GM03348 (cell line): ENCODE measurements at places on chromosomes 2 and 18.

DNA sequence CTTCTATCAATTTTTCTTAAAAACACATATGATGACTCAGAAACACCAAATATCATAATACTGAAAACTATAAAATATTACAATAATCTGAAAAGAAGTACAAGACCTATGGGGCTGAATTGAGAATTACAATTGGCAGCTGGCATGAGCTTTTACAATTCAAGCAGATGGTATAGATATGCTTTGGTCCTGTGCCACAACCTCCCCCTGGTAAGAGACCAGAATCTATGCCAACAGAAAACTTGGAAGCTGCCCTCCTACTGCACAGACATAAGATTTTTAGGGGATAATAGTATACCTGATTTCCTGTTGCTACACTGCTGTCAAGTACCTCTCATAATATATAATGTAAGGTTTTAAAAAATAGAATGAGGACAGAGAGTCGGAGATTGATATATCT, 46.8 kb upstream of the CDH7 start:
- DNase-seq = no peak

- no peak for DNase-seq
Observed at GRCh38 chr2:241011751-241012510, 13.5 kb downstream of the SNED1 start.

DNA sequence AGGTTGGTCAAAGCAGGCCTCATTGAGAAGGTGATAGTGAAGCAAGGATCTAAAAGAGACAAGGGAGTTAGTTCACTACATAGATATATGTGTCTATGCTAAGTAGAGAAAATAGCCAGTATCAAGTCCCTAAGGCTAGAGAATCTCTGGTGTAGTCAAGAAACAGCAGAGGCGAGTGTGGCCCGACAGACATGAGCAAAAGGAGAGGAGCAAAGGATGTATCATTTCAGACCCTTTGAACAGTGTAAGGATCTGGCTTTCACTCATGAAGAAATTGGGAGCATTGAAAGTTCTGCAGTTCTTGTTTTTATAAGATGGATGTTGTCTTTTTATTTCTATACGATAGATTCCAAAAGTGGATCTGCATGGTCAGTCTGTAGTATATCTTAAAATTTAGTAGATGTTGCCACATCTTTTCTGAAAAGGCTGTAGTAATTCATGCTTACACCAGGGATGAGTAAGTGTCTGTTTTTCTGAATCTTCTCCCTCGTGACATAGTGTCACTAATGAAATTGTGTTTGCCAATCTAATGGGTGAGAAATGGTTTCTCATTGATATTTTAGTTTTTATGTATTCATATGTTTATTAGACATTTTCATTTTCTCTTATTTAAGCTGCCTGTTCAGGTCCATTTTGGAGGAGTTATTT, 18.8 kb downstream of the SP100 start:
- DNase-seq = peak; percentile 27

DNA sequence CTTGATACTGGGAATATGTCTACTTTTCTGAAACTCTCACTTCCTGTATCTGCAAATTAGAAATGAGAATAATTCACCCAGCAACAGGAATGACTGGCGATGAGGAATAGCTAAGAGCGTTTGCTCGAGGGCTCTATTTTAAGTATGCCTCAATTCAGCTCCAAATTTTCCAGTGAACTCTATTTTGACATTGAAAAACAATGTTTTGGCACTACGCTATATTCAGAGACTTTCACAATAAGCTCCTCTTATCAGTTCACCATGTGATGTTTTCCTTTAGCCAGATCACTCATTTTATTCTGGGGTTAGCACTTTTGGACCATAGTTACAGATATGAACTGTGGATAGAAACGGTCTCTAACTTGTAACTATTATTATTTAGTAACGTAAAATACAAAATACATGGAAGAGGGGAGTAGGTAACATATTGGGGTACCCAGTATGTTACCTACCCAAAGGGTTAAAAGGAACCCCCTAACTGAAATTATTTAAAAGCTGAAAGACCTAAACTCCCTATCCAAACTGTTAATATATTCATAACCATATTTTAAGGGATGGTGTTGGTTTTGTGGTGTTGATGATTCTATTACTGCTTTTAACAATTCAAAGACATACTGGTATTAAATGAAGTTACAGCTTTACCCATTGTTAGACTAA, 28.1 kb downstream of the SLC40A1 start:
- DNase-seq = no peak

DNA sequence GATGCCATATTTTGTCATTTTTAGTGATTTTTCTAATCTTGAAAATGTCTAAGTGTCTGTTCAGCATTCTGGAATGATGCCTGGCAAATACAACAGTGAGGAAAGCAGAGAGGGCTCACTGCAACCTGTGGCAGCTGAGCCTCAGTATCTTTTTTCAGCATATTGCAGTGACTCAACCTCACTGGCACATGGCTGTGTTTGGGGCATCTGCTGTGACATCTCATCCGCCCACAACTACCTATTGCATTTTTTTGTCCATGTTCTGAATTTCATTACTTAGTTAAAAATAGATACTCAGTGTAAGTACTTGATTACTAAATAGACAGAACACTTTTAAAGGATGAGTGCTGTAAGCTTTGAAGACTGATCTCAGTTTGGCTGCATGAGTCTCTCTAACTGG, 10.7 kb downstream of the BABAM2 start:
- DNase-seq = peak; percentile 21

DNA sequence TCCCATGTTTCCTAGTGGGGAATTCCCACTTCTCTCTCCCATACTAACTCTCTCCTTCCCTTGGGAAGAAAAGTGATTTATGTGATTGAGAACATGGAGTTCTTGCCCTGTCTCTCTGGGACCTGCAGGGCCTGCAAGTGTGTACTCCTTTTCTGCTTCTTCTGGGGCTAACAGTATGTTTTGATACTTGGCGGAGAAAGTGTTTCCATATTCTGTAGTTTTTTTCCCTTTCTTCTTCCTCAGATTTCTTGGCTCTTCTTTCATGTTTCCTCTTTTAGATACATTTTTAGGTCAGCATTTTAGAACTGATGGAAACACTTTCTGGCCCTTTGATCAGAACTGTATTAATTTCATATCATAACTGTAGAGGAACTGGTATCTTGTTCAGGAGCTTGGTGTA, 352.2 kb downstream of the DLGAP1 start:
- no peak for DNase-seq

- peak; percentile 88 for DNase-seq
Observed at GRCh38 chr2:234840336-234840735, 111.5 kb upstream of the SH3BP4 start.

GRCh38 chr2:236317938-236318396, 53.8 kb upstream of the ASB18 start:
- no peak for DNase-seq

DNA sequence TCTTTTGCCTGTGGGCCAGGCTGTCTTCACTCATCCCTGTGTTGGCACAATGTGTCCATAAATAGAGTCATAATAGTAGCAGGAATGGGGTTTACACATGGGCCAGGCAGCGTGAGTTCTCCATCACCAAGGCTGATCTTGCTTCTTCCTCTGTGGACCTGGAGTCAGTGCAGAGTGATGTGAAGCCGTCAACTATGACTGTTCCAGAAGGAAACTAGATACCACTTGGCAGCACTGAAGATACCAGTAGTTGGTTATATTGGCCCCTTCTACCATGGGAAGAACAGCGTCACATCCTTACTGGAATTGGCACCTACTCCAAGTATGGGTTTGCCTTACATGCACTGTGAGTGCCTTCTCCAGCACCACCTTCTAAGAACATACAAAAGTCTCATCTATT, 30.2 kb downstream of the COPS8 start:
- DNase-seq = no peak

GRCh38 chr2:213015387-213016165, 135.8 kb downstream of the IKZF2 start:
- DNase-seq = no peak

DNA sequence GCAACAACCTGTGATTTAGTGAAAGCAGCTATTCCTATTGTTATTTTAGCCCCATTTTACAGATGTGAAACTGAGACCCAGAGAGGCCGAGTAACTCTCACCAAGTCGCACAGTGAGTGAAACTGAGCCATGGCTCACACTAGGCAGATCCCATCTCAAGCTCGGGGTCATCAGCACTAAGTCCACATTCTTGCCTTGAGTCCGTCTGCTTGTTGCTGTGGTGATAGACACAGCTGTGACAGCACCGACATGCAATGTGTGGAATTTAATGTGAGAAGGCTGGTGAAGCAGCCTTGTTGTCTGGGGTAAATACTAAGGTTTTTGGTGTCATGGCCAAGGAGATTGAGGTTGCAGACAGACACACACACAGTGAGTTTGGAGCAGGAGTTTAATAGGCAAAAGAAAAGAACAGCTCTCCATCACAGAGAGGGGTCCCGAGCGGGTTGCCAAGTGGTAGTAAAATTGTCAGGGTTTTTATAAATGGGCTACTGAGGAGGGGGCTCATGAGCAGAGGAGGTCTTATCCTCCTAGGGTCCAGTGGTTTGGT, 40.2 kb upstream of the GMCL1 start:
- peak; percentile 84 for DNase-seq

DNA sequence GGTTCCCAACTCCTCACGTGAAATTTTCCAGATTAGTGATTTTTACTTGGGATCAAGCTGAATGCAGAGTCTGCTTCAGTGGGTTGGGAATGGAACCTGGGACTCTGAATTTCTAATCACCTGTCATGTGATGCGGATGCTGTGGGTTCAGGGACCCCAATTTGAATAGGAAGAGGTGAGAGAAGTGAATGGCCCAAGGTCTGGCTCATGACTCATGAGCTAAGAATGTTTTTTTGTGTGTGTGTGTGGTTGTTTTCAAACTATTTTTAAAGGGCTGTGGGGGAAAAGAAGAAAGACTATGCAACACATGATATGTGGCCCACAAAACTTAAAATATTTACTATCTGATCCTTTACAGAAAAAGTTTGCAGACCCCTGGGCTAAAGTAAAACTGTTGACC, 108.5 kb upstream of the CYRIA start:
- no peak for DNase-seq

DNA sequence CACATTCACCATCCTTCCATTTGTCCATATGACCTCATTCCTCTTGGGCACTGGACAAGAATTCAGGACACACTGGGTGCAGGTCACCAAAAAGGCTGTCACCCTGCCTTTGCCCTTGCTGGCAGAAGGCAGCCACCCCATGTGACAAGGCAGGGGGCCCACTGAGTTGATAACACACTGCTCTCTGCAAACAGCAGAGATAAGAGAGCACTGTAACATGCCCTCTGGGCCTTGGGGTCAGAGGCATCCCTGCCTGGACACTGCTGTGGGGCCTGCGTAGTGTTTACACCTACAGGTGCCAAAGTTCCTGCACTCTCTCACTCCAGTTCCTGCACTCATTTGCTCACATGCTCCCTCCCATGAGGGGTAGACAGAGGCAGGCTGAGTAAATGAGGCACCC, 344.7 kb upstream of the TCF4 start:
- DNase-seq = no peak

DNA sequence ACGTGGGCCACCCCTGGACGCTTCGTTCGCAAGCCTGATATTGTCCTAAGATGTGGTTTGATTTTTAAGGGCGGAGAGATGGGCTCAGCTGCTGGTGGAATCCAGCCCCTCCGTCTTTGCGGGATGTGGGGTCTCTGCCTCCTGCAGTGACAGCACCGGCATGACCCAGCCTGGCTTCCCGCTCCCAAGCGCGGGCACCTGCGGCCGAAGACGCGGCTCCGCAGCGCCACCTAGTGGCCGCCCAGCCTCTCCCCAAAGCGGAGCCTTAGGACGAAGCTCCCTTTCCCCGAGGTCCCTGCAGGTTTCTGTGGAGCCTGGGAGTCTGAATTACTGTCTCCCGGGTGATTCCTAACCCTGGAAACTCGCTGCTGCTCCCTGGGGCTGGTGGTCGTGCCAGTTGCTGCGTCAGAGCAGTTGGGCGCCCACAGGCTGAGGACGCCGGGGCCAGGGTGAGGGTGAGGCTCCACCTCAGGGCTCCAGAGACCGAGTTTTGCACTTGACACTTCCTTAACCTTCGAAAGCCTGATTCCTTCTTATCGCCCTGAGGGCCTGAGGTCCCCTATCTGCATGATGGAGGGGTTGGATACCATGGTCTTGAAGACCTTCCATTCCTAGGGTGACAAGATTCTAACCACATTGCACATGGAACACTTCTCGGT, 137.5 kb downstream of the TPO start:
- peak; percentile 92 for DNase-seq

- DNase-seq = no peak
Observed at GRCh38 chr18:56120782-56121181, 517.6 kb downstream of the TXNL1 start.

GRCh38 chr18:34595690-34596089, 114.4 kb upstream of the DTNA start:
- no peak for DNase-seq

DNA sequence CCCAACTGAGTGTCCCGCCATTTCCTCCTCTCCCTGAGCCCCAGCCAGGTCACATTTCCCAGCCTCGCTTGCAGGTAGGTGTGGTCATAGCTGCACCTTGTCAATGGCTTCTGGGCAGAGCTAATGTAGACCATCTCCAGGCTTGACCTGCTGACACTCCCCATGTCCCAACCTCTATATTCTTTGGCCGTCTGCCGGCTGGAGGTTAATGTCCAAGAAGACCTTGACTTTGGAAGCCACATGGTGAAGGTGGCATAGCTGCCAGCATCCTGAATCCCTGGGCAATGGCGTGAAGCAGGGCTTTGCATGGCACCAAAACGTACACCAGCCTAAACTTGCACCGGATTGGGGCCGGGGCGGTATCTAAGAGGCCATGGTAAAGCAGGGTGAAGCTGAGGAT, 88.3 kb downstream of the SPP2 start:
- DNase-seq = no peak

- peak; percentile 77 for DNase-seq
Observed at GRCh38 chr18:62118328-62118727, 68.5 kb downstream of the PIGN start.

GRCh38 chr2:127121776-127122176, 14.8 kb upstream of the BIN1 start:
- peak; percentile 83 for DNase-seq

DNA sequence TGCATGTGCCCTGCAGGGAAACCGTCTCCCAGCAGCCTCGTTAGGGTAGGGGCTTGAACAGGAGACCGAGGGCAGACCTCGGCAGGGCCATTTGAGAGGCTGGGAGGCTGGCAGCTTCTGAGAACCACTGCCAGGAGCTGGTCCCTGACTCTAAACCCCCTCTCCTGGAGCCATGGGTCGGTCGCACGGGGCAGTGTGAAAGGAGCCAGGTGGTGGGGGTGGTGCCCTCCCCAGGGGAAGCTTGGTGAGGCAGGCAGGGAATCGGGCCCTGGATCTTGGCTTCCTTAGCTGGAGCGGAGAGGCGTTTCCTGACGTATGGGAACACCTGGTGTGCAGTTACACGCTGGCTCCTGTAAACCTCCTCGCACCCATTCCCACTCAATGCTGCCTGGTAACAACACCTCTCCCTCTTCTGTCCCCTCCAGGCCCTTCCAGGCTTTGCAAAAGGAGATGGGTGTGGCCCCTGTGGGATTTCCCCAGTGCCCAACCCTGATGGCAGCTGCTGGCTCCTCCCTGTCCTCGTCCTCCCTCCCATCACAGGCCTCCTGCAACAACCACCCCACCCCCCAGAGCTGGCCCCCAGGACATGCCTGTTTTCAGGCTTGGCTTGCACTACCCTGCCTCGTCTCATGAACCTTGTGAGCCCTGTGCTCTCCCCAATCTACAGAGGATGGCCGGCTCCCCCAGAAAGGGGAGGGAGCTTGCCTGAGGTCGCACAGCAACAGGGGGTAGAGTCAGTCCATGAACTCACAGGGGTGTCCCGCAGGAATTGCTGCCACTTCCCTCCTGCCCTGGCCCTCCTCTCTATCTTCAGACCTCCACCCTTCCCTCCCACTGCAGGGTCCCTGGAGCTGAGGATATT, 24.4 kb downstream of the ADRA2B start:
- no peak for DNase-seq
